ENCODE measurements at places on chromosomes 11 and 22.

DNA sequence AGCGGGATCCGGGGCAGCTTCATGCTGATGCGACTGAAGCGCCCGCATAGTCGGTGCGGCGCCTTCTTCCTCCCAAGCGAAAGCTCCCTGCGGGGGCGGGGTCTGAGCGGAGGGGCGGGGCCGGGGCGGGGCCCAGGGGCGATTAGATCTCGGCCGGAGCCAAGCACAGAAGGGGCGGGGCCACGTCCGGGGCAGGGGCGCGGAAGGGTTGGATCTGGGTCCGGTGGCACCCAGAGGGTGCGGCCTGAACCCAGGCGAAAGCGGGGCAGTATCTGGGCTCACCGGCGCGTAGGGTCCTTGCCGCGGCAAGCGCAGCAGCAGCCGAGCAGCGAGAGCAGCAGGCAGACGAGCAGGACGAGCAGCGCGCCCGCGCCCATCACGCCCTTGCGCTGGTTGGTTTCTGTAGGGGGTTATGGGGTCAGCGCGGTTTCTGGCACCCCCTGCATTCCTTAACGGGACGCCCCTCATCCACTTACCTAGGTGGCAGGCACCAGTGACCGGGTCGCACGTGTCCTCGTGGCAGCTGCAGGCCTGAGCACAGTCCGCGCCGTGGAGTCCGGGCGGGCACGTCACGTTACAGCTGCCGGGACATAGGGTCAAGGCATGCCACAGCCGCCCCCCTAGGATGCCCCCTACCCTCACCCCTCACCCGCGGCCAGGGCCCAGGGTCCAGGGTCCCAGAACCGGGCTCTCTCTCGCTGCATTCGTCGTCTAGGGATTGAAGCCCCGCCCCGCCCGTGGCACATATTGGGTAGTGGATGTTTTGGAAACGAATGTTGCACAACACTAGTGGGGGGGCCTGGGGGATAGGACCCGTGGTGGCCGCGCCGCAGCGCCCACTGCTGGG is 8.1 kb downstream of the SCARF2 start:
- DNase-seq = peak; percentile 94

DNA sequence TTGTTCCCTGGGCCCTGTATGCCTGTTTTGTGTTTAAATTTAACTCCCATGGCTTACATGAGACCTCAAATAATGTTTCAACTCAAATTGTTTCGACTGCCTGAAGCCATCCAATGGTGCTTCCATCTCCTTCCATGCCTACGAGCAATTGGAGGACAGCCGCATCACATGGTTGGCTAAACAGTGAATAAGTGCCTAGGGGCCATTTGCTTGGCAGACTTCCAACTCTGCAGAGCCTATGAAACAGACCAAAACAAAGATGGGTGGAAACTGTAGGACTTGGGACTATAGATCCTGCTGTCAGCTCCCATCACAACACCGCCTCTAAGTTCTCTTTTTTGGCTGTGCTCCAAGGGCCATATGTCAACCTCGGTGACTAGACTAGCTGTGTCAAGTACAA is 84.1 kb downstream of the PARVA start:
- no peak for DNase-seq

GRCh38 chr11:68137833-68138232 is 16.6 kb upstream of the CHKA start:
- DNase-seq = no peak

GRCh38 chr11:92257536-92257935 is 32.9 kb downstream of the FAT3 start:
- no peak for DNase-seq

GRCh38 chr11:2198621-2199365 is 27.2 kb upstream of the TH start:
- DNase-seq = no peak

DNA sequence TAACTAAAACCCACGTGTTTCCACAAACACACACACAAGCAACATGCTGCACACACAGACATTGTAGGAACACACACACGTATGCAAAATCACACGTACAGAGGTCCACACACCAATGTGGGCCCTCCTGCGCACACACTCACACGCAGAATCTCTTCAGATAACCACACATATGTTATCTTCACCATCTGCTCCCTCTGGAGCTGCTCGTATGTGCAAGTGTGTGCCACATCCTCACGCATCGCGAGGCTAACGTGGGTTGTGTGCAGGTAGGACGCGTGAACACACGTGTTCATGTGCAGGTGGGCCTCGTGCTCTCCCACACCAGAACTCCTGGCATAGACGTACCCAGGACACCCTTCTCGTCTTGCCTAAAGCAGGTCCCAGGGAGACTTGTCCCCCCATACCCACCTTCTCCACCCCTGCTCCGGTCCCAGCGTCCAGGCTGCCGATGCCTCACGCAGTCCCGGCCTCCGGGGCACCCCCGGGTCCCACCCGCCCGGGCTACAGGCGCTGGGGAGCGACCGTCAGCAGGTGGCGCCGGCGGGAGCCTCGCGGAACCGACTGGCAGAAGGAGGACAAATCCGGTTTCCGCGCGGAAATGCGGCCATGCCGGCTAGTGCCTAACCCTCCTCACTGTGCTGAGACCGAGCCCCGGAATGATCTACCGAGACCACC is 10.3 kb upstream of the IGSF9B start:
- DNase-seq = peak; percentile 74

- no peak for DNase-seq
Measured at GRCh38 chr11:72195518-72196270, 3.8 kb downstream of the FOLR1 start.
